ENCODE measurements at places on chromosomes 5 and 9. TPM values are rescaled to one million over a fixed set of nuclear protein-coding genes. Genes with fewer than 3 reads are reported as not detected.

Gene PCDHA11
- 0.27 TPM for total RNA-seq

Gene AFAP1L1
- total RNA-seq, result 4.8 TPM

Gene CDKN2B
- total RNA-seq, result not detected

Gene FCN2
- total RNA-seq, result not detected

Gene C1QTNF3
- 0.49 TPM for total RNA-seq

Gene ZFP2
- total RNA-seq, result 0.54 TPM

Gene CCNH
- total RNA-seq, result 51.5 TPM

Gene SEMA6A
- 2.1 TPM for total RNA-seq

Gene CMBL
- 17.6 TPM for total RNA-seq

Gene TIMD4
- not detected for total RNA-seq

Gene ZNF366
- not detected for total RNA-seq

Gene PTGS1
- 0.70 TPM for total RNA-seq

Gene HRCT1
- 4.4 TPM for total RNA-seq

Gene LCN12
- 0.86 TPM for total RNA-seq

Gene ELAVL2
- 1.6 TPM for total RNA-seq

Gene STING1
- 33.1 TPM for total RNA-seq

Gene CDC20B
- total RNA-seq, result not detected

Gene OBP2B
- total RNA-seq, result not detected

Gene FOXI1
- not detected for total RNA-seq

Gene PDE4D
- total RNA-seq, result 85.0 TPM

Gene CFAP157
- total RNA-seq, result not detected

Gene TXNDC8
- total RNA-seq, result not detected

Gene LECT2
- total RNA-seq, result not detected

Gene ZDHHC11B
- total RNA-seq, result 0.17 TPM

Data from MCF 10A (cell line).